ENCODE measurements at places on chromosomes 7 and 10. TPM values are rescaled to one million over a fixed set of nuclear protein-coding genes. Genes with fewer than 3 reads are reported as not detected.

Gene HOGA1
- total RNA-seq = not detected

Gene SLC26A3
- not detected for total RNA-seq

Gene MUC3A
- total RNA-seq = not detected

Gene SFXN3
- total RNA-seq = 37.0 TPM

Gene CPXM2
- not detected for total RNA-seq

Gene AS3MT
- total RNA-seq = 2.1 TPM

Gene LIPJ
- total RNA-seq = not detected

Gene PCLO
- total RNA-seq = 3.1 TPM

Gene WDR86
- total RNA-seq = 0.14 TPM

Gene SYT15B
- under 0.01 TPM for total RNA-seq

Gene CFAP46
- 0.79 TPM for total RNA-seq

Gene C10orf53
- not detected for total RNA-seq

Gene SUFU
- total RNA-seq = 6.8 TPM

Gene DCLRE1A
- 5.1 TPM for total RNA-seq
